ENCODE measurements at places on chromosomes 2 and 18.

DNA sequence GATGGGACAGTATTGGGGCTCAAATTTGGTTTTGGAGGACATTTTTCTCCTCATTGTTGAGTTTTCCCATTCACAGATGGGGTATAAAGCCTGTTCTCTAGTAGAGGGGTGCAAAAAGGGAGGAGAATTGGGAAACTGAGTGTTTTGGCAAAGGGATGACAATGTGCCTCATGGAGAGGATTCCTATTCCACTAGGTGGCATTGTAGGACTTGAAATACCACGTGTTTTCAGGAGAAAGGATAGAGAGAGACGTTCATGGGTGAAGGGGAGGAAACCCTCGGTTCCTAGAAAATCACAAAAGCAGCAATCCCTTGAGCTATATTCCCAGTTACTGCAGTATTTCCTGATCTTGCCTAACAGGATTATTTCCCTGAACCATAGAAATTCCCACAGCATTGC, 113.7 kb upstream of the SRD5A2 start:
- DNase-seq = no peak

DNA sequence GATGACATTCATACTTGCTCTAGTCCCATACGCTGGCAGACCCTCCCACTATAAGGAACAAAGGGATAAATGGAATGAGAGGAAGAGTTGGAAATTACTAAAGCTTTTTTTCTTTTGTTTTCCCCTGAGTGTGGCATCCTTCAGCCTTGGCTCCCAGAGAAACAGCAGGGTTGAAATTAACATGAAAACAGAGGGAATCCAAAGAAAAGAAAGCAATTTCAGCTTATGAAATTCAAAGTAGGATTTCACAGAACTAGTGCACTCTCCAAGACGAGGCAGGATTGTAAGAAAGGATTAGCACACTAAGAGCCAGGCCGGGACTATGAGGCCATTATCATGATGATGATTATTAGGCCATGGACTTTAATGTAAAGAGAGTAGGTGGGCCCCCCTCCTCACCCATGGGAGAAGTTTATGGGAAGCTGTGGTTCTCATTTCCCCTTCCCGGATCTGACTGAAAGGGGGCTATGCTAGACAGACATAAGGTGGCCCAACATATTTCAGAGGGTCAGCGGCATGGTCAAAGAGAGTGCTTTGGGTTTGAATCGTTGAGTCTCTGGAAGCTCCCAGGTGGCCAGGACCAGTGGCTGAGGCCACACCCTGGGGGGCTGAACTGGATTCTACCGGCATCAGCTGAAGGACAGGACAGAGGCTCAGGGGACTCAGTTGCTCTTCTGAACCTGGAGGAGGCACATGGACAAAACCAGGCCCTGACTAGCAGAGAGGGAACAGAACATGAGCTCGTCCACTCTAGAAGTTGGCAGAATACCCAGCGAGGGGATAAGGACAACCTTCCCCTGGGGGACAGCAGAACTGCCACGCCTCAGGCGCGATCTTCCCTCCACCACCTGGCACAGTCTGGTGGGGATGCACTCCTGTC, 100.1 kb upstream of the ARL4C start:
- no peak for DNase-seq

DNA sequence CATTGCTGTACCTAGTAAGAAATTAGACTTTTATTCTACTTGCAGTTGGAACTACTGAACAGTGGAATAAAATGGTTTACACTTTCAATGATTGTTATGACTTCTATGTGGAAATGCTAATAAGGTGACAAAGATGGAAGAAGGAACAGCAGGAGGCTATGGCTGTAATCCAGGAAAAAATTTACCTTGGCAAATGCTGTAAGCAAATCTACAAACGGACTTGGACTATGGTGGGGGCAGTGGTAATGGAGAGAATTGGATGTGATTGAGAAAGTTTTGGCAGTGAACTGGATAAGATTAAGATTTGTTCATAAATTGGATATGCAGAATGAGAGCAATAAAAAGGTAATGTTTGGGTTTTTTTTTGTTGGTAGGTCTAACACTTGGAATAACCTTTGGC, 111.0 kb upstream of the ERBB4 start:
- no peak for DNase-seq

DNA sequence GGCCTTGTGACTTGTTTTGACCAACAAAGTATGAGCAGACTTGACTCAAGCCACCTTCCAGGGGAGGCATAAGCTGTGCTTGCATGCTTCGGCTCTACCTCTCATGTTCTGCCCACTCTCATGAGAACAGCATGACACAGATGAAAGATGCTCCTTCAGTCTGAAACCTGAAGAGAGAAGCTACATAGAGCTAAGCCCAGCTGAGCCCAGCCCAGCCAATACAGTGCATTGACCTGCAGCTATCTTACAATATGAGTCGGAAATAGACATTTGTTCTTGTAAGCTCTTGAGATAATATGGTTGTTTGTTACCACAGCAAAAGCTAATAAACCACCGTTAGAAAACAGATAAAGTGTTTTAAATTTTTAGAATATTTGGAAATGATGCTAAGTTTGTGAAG, 426.7 kb upstream of the PKDCC start:
- DNase-seq = no peak

All from putamen (tissue), 1 donor.